Progenitor cell of endocrine pancreas (in vitro differentiated cells): ENCODE measurements at places on chromosomes 6 and 20. TPM values are rescaled to one million over a fixed set of nuclear protein-coding genes. Genes with fewer than 3 reads are reported as not detected.

The CGA gene
- 5.5 and 7.1 TPM in 2 replicates for total RNA-seq

The JARID2 gene
- total RNA-seq = 60.9 and 65.6 TPM in 2 replicates

The FNDC1 gene
- 0.07 TPM in 1 of 2 replicates, not detected in the other for total RNA-seq

The SIGLEC1 gene
- not detected in 2 replicates for total RNA-seq

The FOXS1 gene
- not detected in 2 replicates for total RNA-seq

The LRRC73 gene
- 1.5 and 1.6 TPM in 2 replicates for total RNA-seq

The ADISSP gene
- 18.9 and 20.2 TPM in 2 replicates for total RNA-seq

The ZBP1 gene
- total RNA-seq = not detected in 2 replicates

The SALL4 gene
- total RNA-seq = 156 and 178 TPM in 2 replicates

The RSPH9 gene
- 0.29 and 0.31 TPM in 2 replicates for total RNA-seq

The FOXC1 gene
- 0.46 and 1.1 TPM in 2 replicates for total RNA-seq

The OPN5 gene
- 0.09 TPM in 1 of 2 replicates, not detected in the other for total RNA-seq

The ARMC2 gene
- total RNA-seq = 16.1 and 16.5 TPM in 2 replicates

The SNPH gene
- 2.7 and 3.3 TPM in 2 replicates for total RNA-seq

The RAET1L gene
- total RNA-seq = not detected in 2 replicates

The GPSM3 gene
- total RNA-seq = 6.1 and 6.5 TPM in 2 replicates

The ZSWIM1 gene
- 13.3 and 15.1 TPM in 2 replicates for total RNA-seq

The SCRT2 gene
- total RNA-seq = not detected in 2 replicates

The GNRH2 gene
- total RNA-seq = 2.7 TPM in 2 replicates

The ECT2L gene
- not detected in 2 replicates for total RNA-seq

The SPINT3 gene
- not detected in 2 replicates for total RNA-seq

The CPXM1 gene
- 130 and 131 TPM in 2 replicates for total RNA-seq

The TMEM170B gene
- 7.3 and 7.6 TPM in 2 replicates for total RNA-seq

The APCDD1L gene
- total RNA-seq = not detected in 2 replicates

The ULBP2 gene
- not detected in 2 replicates for total RNA-seq

The AKAP12 gene
- total RNA-seq = 10.6 and 19.3 TPM in 2 replicates

The SAMD3 gene
- total RNA-seq = 0.69 and 1.0 TPM in 2 replicates

The GPR63 gene
- 3.0 and 3.2 TPM in 2 replicates for total RNA-seq

The IDH3B gene
- 98.9 and 108 TPM in 2 replicates for total RNA-seq

The MDN1 gene
- 44.1 and 47.1 TPM in 2 replicates for total RNA-seq

The KCNK5 gene
- total RNA-seq = 2.0 and 2.3 TPM in 2 replicates

The CALHM6 gene
- 0.75 and 1.2 TPM in 2 replicates for total RNA-seq

The MUC21 gene
- total RNA-seq = not detected in 2 replicates

The EYA2 gene
- 0.53 and 0.73 TPM in 2 replicates for total RNA-seq
